ENCODE measurements at places on chromosomes 3 and 15.
A peak's percentile ranks its signal among the peaks of the same experiment; 100 is the strongest.

- no peak for DNase-seq
These were observed 41.5 kb downstream of the STRIT1 start for GRCh38 chr3:155252021-155252420.

DNA sequence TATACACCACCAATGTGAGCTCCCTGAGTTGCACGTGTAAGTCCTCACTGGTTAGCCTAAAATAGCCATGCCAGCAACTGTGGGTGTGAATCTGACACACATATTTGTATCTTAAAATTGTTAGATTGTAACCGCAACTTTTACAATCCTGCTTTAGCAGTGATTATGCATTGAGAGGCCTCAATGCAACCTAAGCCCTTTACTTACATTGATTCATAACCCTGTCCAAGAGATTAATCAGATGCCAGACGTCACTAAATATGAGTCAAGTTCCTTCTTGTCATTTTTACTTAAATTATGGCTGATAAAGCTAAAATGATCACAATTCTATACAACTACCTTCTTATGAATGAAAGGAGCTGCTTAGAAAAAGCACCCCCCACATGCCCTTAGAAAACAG is 46.9 kb downstream of the IL17RD start:
- DNase-seq = no peak

DNA sequence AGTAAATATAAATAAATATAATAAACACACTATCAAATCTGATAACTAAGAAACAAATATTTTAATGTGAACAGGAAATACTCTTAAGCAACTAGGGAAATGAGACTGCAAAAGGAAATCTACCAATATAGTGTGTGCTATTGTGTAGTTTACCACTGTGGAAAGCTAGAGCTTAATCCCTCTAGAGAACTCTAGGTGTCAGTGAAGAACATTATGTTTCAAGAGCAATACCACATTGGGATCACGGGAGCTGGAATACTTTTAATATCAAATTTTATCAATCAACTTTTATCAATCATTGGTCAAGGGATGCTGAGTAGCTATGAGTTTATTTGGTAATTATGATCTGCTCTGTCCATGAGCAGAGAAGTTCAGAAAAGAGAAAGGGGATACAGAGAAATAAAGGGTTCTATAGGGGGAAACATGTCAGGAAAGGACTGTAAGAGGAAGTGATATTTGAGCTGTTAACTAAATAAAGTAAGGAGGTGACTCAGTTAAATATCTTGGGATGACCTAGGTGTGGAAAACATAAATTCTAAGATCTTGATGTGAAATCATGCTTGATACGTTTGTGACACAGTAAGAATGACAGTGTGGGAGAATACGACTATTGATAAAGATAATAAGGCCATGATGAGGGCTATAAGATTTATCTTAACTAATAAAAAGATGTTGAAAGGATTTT is 762.2 kb upstream of the ALCAM start:
- no peak for DNase-seq

GRCh38 chr15:89419370-89419984 is 76.9 kb downstream of the RHCG start:
- DNase-seq = peak; percentile 87

DNA sequence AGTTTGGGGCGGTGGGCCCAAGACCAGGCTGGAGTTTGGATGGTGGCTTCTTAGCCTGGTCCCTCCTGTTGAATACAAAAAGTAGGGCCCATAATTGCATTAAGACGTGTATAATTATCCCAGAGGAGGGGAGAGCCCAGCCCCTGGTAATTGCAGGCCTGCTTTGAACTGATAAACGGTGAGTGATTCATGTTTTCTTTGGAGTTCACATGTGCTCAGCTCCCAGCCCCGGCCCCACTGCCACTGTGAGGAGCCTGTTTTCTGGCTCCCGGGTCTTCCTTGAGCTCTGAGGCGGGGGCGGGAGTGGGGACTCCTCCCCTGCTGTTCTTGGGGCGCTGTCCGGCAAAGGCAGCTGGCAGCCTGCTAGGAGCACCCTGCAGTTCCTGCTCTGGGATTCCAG is 3.1 kb downstream of the PLXNA1 start:
- DNase-seq = no peak

DNA sequence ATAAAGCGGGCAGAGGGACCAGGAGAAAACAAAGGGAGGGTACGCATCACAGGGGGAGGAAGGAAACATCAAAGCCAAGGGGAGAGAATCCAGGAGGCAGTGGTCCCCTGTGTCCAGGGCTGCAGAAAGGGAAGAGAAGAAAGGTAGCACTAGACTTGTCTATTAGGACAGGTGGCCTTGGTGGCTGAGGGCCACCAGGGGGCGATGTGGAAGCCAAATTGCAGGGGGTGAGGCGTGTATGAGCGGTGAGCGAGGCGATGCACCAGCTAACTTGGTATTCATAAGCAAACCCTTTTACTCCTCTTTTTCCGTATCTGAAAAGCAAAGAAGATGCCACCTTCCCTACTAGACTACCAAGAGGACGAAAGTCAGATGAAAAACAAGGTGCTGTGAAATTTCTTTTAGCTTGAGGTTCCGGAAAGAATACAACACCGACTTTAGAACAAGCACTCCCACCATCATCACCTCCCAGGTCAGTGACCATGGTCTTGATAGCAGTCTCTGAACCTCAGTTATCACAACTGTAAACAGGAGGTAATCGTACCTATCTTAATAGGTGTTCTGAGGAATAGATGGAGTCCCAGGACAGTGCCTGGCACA is 654.4 kb upstream of the ADAMTS9 start:
- peak; percentile 78 for DNase-seq

- no peak for DNase-seq
These were observed 55.8 kb downstream of the TRIM71 start for GRCh38 chr3:32873531-32874130.

All from ecto neural progenitor cell (in vitro differentiated cells).